ENCODE measurements at places on chromosomes 11 and 22.

DNA sequence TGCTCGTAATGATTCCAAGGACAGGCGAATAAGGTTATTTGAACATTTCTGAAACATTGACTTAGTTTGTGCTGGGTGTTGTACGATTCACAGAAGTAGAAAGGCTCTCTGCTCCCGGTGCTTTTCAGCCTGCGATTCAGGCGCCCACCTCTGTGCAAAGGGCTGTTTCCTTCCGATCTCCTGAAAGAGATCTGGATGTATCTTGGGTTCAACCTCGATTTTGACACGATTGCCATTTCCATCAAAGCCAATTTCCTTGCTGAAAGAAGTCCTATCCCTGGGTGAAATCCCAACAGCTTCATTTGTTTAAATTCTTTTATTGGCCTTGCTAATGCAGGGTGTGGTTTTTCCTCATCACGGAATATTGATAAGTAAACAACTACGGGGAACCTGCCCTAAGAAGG lies 1.1 kb upstream of the ZC3H12C start:
- DNase-seq = no peak

- DNase-seq = no peak
Measured at GRCh38 chr22:20918663-20919218, 1.5 kb downstream of the CRKL start.

DNA sequence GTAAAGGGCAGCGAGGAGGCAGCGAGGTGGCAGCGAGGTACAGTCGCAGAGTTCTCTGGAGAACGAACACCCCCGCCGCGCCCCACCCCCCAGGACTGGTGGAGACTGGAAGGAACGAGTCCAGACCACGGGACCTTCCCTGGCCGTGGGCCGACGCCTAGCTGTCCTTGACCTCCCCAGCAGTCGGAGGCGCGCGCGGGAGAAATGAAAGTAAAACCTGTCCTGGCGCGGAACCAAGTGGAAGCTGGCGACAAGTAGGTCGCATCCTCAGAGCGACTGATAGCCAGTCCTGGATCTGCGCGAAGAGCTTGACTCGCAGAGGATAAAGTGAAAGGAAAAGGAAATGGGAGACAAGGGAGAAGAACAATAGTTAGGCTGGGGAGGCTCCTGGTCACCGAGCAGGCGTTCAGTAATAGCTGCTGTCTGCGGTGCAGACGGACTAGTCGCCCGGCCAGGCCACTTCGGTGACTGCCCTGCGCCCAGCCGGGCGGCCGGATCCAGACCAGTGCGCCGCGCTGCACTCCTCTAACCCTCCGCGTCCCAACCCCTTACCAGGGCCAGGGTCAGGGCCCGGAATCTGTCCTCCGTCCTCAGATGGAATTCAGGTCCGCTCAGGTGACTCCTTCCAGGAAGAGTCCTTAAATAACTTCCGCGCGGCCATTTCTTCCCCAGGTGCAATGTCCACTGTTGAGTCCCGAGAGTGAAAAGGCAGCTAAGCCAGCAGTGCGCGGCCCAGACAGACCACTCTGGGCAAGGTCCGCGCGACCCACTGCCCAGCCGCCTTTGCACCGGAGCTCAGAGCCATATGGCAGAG lies 1.9 kb upstream of the ADM start:
- DNase-seq = no peak

DNA sequence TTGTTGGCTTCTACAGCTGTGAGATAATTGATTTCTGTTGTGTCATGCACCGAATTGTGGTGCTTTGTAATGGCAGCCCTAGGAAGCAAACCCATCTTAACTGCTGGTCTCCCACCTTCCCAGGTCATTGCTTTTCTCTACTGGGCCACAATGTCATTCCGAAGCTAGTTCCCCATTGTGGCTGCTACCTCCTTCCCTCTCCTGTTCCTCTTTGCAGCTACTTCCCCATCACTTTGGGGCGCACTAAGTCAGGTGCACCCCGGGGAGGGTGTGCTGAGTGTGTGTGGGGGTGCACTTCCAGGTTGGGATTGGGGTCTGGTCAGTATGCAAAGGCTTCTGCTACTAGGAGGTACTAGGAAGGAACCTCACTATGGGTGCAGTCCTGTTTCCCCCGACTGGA lies 109.3 kb downstream of the ST3GAL4 start:
- no peak for DNase-seq

DNA sequence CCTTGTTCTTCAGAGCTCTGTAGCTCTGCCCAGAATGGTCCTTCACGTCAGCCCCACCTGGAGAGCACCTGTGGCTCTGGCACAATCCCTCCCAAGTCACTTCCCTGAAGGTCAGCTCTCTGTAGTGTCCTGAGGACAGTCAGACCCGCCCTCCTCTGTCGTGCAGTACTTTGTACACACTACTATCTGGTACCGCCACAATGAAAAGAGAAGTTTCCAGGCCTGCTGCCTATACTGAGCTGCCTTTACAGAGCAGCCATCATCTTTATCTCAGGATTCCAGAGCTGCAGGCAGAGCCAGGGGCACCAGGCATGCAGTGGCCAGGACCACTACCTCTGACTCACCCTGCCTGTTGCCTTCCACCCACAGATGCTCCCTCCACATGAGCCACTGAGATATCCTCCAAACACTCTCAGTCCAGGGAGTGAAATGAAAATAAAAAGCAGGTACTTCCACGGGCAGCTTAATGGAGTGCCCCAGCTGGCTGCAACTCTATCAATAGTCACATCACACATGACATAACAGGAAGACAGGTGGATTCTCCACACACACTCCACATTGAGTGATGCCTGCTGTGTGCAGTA lies 7.3 kb downstream of the PACSIN2 start:
- DNase-seq = no peak

GRCh38 chr22:27980424-27981148 lies 61.5 kb upstream of the PITPNB start:
- no peak for DNase-seq
